ENCODE measurements at places on chromosomes 16 and 17. TPM values are rescaled to one million over a fixed set of nuclear protein-coding genes. Genes with fewer than 3 reads are reported as not detected.
A peak's percentile ranks its signal among the peaks of the same experiment; 100 is the strongest.

The GP2 gene
- 0.05 TPM for polyA plus RNA-seq

The MYL4 gene
- polyA plus RNA-seq = 10,368 TPM

The ZSCAN10 gene
- polyA plus RNA-seq = not detected

The CDH8 gene
- polyA plus RNA-seq = under 0.01 TPM

The REXO5 gene
- 2.1 TPM for polyA plus RNA-seq

The RSKR gene
- polyA plus RNA-seq = 2.9 TPM

The SOST gene
- polyA plus RNA-seq = 1.6 TPM

The C16orf92 gene
- polyA plus RNA-seq = not detected

The HCRT gene
- not detected for polyA plus RNA-seq

The VTN gene
- 3.8 TPM for polyA plus RNA-seq

The TMEM92 gene
- polyA plus RNA-seq = not detected

The FAM234A gene
- 171 TPM for polyA plus RNA-seq

The CMIP gene
- polyA plus RNA-seq = 9.0 TPM

- no peak for DNase-seq
Observed at GRCh38 chr17:20266806-20267458, 200.4 kb downstream of the LGALS9B start.

- DNase-seq = no peak
Observed at GRCh38 chr17:12637015-12637414, 28.7 kb upstream of the MYOCD start.

DNA sequence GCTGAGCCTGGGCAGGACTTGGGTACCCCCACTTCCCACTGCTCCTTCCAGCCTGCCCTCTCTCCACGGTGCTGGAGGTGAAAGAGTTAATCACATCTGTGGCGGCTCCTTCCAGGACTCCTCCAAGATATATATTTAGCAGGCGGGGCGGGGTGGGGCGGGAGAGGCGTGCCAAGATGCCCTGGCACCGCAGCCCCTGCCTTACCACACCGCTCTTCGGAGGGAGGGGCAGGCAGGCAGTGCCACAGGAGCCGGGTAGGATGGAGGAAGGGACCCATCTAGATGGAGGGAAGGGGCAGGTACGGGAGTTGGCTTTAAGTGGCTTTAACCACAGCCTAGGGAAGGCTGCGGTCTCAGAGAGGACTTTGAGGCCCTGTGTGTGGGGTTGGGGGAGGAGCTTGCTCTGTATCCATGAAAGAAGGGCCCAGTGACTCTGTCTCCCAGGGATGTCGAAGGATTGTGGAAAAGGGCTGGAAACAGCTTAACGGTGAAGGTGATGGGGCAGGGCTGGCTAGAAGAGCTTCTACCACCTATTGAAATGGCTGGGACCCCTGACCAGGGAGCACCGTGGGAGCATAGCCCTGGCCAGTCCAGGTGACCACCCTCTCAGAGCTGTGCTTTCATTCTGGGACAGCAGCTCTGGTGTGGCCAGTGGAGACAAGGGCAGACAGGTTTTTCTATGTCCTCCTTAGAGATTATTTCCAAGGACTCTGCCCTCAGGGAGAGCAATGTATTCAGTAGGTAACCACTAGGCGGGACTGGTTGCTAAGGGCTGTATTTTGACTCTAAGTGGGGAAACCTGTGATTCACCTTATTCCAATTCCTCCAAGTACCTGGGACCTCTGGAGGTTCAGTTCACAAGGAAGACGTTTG, 13.0 kb downstream of the GPR142 start:
- no peak for DNase-seq

- DNase-seq = no peak
Observed at GRCh38 chr17:46080118-46081017, 81.3 kb downstream of the STH start.

DNA sequence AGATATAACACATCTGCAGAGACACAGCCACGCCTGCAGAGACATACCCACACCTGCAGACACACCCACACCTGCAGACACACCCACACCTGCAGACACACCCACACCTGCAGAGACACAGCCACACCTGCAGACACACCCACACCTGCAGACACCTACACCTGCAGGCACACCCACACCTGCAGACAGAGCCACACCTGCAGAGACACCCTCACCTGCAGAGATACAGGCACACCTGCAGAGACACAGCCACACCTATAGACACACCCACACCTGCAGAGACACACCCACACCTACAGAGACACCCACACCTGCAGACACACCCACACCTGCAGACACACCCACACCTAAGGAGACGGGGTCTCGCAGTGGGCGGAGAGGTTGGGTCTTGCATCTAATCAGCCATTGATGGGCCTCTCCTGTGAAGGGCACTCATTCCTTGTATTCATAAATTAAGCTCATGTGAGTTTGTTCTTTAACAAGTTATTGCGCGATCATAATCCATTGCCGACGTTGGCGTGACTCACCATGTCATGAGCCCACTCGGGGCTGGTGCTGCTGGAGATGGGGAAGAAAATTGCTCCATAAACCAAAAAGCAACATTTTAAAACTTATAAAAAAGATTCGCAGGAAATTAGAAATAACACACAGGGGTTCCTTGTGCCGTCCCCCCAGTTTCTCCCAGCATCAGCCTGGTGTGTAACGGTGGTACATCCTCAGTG, 28.9 kb upstream of the CDH15 start:
- DNase-seq = no peak

DNA sequence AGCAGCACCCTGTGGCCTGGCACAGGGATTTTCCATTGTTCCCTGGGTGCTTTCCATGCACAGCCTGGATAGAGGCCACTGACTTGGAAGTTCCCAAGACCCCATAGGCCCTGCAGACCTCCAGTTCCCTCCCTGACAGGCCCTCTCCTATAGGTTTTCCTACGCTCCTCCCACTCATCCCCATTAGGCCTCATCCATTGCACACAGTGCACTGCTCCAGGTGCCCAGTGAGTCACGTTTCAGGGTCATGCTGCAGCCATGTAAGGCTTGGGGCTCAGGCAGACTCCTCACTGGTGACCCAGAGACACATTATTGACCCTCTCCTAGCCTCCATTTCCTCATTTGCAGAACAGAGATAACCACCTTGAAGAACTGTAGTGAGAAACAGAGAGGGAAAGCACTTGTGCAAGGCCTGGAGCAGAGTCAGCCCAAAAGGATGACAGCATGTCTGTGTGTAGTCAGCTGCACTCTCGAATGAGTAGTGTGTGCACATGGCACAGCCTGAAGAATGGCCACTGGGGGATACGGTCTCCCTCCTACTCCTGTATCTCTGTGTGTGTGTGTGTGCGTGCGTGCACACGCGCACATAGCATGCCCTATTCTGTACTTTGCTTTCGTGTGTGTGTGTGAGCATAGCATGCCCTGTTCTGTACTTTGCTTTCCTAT, 26.8 kb downstream of the DRC3 start:
- no peak for DNase-seq

DNA sequence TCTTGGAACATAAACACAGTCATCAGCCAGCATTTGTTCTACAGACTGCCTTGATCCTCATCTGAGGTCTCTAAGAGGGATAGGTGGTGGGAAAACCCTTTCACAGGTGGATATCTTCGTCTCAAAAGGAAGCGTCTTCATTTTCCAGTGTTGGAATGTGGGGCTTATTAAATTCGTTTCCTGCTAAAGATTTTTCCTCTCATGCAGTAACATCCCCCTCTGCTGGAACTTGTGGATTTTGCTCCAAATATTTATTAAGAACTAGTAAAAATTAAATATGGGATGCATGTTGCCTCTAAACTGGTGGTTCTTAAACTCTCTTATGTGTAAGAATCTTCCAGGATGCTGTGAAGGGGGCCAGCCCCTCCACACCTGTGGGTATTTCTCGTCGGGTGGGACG, 20.1 kb upstream of the MLYCD start:
- no peak for DNase-seq

GRCh38 chr16:69116256-69116875, 10.9 kb downstream of the HAS3 start:
- no peak for DNase-seq

GRCh38 chr17:17034026-17034425, 8.2 kb upstream of the MPRIP start:
- DNase-seq = no peak

- no peak for DNase-seq
Observed at GRCh38 chr16:57042157-57043111, 49.9 kb upstream of the CPNE2 start.

DNA sequence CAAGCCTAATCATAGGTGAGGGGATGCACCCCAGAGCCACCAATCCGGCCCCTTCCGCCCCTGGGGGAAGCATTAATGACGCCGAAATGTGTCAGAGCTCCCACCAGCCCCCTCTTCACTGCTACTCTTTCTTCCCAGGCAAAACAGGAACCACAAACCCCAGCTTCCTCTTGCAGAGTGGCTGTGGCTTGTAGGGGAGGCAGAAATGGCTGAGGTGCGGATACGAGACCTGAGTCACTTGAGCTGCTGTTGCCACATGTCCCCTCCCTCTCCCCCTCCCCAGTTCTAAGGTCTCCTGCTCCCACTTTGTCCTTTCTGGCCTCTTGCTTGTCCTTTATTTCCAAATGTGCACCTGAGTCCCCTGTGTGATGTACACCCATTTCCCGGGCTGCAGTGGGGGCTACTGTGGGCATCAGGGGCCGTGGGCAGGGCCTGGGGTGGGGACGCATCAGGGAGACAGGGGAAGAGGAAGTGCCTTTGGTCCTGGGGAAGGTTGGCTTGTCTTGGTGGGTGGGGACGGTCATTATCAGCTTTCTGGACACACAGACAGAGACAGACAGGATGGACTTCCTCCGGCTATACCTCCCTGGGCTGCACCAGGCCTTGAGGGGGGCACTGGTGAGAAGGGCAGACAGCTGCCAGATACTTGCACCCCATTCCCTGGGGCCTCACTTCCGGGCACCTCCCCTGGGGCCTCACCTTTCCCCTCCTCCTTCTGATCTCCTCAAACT, at the start of gene APOBR:
TSS of gene APOBR (plus strand) at position 523 of the 731 bp plus-strand sequence. CDS start at position 562, 39 bp downstream.
- no peak for DNase-seq

DNA sequence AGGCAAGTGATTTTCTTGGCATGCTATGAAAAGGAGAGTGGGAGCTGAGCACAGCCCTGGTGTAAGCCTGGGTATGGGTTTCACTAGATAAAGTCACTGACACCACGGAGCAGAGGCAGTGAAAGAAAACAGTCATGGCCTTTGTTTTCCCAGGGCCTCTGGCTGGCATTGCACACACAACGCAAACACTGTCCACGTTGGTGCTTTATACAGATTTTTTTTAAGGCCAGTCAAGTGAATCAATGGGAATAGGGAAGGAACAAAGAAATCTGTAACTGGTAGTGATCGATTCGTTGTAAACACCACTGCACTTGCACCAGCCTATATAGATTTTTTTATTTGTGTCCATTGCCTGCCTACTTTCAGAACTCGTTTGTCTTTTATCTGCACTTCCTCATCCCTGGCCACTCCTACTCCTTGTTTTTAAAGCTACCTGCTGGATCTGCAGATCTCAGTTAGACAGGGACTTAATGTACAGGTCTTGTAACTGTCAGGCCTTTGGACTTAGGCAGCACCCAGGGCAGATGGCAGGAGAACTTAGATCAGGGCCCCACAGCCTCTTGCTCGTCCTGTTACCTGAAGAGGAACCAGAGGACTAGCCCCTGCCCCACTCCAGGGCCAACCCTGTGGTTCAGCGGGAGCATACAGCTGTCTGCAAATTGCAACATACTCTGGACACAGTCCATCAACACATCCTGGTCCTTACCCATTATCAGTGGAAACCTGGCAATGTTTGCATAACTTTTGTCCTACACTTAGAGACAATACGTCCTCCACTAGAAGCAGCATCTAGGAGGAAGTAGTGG, 10.6 kb upstream of the TMIGD1 start:
- DNase-seq = peak; percentile 70

GRCh38 chr16:86498155-86498670, 12.1 kb upstream of the FOXF1 start:
- DNase-seq = no peak

DNA sequence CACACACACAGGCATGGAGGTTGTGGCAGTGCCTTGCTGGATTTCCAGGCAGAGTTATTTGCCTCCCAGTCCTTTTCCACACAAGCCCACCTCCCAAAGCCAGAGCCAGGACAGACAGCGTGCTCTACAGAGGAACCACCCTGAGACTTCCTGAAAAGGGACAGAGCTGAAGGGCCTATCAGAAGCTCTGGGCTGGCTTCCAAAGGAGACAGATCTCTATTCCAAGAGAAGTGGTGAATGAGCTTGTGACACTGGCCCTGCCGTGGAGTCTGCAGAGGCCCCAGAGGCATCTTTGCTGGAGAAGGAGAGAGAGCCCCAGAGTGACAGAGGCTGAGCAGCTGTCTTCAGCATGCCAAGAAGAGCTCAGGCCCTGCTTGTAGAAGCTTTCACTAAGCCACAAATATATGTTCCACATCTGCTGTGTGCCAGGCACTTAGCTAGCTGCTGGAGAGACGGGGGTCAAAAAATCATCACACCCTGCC, 8.3 kb upstream of the LPCAT2 start:
- peak; percentile 78 for DNase-seq

DNA sequence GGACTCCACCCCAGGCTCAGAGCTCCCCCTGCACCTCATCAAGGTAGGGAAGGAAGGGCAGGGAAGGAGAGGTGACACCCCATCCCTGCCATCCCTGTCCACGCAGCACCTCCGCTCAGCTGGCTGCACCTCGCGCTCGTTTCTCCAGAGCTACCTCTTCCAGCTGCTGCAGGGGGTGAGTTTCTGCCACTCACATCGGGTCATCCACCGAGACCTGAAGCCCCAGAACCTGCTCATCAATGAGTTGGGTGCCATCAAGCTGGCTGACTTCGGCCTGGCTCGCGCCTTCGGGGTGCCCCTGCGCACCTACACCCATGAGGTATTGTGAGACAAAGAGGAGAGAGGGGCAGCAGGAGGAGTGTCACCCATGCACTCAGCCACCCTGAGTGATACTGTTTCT, 1.4 kb downstream of the CDK3 start:
- no peak for DNase-seq

DNA sequence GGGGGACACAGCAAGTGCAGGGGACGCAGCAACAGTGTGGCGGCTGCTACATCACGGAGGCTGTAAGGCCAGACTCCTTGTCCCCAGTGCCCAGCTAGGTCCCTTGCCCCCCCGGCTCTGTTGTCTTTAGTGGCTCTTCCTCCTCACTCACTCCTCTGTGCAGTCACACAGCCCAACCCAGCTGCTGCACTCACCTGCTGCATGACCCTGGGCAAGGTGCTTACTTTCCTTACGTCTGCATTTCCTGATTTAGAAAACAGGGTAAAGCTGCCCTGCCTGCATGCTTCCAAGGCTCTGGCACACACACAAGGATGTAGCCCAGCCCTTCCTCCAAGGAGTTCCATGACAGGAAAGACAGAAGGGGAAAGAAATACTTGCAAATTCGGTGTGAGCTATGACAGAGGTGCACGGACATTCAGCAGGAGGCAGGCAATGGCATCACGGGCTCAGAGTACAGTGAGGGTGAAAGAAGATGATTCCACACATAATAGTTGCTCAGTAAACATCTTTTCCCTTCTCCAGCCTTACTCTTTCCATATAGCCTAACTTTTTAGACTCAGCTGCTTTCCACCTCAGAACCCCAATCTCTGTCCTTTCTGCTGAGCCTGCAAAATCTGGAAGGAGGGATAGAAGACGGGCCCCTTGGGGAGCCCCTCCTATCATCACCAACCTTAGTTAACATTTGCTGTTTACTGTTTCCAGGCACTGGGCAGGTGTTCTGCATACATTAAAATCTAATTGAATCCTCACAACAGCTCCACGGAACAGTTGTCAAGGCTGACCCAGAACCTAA, 150.9 kb downstream of the MRM1 start:
- DNase-seq = no peak
